Stimulated activated CD4-positive, alpha-beta T cell treated with anti-CD3 and anti-CD28 coated beads, Interleukin-4, amount 100 ng/mL, for 24 hours (primary cell): ENCODE measurements at places on chromosomes 4 and X.

DNA sequence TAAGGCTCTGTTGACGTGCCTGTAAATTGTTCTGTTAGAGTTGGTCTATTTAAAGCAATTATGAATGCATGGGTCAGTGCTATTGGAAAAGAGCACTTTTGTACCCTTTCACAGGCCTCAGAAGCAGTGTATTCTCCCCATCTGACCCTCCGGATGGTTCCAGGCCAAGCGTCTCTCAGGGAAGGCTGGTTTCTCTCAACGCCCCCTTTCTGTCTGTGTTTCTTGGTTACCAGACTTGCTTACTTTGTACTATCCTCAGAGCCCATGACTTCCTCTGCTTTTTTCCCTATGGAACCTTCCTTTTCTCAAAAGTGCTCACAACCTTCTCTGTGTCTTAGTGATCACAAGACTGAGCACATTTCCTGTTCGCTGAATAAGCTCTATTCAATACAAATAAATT, 559.3 kb upstream of the ZFP42 start:
- DNase-seq: no peak

DNA sequence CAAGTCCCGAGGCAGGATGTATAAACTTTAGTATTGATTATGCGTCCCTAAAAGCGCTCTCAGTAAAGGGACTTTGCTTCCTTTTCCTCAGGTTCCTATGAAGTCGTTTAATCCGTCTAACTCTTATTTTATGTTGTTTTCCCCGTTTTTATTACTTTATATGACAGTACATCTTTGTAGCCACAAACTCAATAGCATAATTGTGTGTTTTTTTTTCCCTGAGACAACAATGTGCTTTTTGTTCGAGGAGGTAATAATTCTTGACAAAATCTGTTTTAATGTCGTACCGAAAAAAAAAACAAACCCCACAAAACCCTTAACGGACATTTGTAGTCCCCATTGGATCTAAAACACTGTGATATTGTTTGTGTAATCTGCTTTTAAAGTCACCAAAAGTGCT, 17.9 kb upstream of the PPP2R3B start:
- DNase-seq: no peak

DNA sequence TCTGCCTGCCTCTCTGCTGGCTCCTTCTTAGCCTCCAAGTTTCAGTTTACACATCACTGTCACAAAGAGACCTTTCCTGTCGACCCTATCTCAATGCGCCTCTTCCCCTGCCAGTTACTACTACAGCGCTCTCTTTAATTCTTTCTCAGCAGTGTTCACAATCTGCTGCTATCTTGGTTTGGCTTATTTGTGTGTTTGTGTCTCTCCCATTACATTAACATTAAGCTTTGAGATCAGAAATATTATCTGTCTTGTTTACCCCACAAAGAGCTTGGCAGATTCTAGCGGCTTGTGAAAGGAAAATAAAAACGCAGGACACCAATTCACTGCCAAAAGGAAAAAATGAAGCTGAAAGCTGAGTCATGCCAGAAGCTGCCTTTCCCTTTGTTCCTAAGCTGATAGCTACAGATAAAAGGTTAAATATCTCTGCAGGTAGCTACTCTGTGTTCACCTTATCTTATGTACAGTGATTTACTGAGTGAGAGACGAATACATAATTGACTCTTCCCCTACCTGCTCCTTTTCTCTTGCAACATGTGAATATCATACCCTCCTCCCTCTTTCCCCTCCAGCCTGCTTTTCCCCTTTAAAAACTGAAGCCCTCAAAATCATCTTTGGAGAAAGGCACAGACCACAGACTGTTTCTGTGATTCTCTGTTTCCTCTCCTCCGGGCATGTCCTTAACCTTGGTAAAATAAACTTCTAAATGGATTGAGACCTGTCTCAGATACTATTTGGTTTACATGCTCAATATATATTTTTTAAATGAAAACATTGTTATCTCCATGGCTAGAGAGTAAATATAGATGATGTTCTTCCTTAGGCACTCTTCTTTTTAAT, 19.3 kb upstream of the SLC9A7 start:
- DNase-seq: no peak

- no peak for DNase-seq
Observed at GRCh38 chr4:3402491-3403347, 39.0 kb upstream of the HGFAC start.

- DNase-seq: no peak
Observed at GRCh38 chr4:38223306-38223705, 263.1 kb downstream of the PTTG2 start.

DNA sequence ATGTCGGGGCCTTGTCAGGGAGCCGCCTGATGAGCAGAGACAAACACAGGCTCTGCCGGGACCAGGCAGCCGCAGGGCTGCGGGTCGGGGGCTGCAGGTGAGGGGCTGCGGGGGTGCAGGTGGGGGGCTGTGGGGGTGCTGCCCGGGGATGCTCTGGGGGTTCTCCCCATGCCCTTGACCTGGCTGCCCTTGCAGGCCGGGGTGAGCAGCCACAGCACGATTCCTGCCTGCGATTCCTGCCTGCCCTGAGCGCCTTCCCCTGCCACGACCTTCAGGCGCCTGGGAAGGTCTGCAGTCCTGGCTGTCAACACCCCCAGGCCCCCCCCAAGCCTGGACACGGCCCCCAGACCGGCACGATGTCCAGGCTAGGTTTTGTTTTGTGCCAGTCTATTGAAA, 106.3 kb downstream of the FAM53A start:
- no peak for DNase-seq

- no peak for DNase-seq
Observed at GRCh38 chrX:10702031-10702430, 81.6 kb upstream of the MID1 start.

GRCh38 chr4:133464311-133464710, 315.2 kb downstream of the PCDH10 start:
- no peak for DNase-seq

GRCh38 chr4:11182586-11183355, 245.9 kb downstream of the HS3ST1 start:
- no peak for DNase-seq

GRCh38 chrX:103330681-103331288, 746 bp downstream of the TCEAL7 start:
- no peak for DNase-seq

DNA sequence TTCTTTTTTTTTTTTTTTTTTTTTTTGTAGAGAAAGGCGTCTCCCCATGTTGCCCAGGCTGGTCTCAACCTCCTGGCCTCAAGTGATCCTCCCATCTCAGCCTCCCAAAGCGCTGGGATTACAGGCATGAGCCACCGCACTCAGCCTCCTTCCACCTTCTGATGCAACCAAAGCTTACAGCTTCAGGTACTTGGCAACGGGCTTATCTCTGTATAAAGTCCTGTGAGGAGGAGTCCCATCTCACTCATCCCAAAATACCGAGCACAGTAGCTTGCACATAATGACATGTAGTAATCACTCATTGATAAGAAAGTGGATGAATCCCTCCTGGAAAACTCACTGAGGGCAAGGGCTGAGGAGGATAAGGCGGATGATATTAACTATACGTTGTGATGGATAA, 19.1 kb downstream of the IRF2 start:
- no peak for DNase-seq

DNA sequence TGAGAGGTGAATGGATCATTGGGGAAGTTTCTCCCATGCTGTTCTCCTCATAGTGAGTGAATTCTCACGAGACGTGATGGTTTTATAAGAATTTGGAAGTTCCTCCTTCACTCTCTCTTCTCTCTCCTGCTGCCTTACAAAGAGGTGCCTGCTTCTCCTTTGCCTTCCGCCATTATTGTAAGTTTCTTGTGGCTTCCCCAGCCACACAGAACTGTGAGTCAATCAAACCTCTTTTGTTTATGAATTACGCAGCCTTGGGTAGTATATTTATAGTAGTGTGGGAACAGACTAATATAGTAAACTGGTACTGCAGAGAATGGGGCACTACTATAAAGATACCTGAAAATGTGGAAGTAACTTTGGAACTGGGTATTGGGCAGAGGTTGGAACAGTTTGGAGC, 7.8 kb upstream of the CTAG2 start:
- DNase-seq: no peak

DNA sequence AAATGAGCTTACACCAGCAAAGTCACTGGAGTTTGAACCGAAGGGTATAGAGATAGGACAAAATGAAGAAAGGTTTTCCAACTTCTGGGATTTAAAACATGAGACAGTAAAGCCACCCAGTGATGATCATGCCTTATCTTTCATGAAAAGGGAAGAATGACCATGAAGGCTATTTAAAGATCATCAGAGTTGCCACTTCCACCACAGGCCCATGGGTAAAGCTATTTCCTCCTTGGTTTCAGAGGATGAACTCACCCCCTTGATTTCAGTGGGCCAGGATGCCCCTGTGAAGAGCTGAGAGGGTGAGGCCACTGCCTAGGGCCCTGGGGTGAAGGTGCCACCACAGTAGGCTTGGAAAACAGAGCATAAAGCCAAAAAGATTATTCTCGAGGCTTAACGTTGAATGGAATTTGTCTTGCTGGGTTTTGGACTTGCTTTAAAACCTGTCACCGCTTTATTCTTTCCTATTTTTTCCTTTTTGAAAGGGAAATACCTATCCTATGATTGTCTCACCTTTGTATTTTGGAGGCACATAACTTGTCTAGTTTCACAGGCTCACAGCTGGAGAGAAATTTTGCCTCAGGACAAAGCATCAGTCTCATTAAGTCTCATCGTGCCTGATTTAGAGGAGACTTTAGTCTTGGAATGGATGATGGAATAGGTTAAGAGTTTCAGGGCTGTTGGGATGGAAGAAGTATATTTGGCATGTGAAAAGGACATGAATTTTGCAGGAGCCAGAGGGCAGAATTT, 254.0 kb downstream of the SNCA start:
- no peak for DNase-seq

DNA sequence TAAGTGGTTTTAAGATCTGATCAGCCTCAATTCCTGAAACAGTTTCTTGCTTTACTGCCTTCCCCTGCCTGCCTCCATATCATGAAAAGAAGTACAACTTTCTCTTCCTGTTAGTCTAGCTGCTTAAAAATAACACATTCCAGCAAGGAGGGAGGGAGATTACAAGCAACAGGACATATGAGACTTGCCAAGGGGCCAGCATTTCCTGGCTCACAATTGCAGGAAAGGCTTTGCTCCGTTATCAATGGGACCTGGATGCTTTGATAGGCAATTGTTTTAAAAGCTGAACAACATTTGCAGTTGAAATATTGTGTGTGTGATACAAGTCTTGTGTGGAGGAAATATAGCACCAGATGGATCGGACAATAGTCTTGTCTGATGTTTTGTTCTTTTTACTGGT, 425.0 kb downstream of the FAT4 start:
- DNase-seq: no peak

DNA sequence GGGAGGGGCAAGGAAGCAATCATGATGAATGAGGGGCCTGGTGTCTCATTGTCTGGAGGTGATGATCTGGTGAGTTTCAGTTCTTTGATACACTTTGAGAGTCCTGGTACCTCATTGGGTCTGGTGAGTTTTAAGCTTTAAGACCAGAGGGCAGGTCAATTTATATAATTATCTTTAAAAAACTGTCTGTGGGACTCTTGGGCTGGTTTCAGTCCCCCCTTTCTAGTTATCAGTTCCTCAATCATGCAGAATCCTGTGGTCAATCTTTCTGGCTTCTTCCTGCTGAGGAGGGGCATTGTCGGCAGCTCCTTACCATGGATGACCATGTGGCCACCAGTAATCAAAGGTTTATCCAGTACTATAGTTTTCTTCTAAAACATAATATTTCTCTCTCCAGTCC, 789.1 kb downstream of the PCDH18 start:
- DNase-seq: no peak

- DNase-seq: no peak
Observed at GRCh38 chrX:110060846-110061537, 58.1 kb downstream of the TMEM164 start.

GRCh38 chr4:110049951-110050925, 137.6 kb downstream of the EGF start:
- peak; percentile 57 for DNase-seq

DNA sequence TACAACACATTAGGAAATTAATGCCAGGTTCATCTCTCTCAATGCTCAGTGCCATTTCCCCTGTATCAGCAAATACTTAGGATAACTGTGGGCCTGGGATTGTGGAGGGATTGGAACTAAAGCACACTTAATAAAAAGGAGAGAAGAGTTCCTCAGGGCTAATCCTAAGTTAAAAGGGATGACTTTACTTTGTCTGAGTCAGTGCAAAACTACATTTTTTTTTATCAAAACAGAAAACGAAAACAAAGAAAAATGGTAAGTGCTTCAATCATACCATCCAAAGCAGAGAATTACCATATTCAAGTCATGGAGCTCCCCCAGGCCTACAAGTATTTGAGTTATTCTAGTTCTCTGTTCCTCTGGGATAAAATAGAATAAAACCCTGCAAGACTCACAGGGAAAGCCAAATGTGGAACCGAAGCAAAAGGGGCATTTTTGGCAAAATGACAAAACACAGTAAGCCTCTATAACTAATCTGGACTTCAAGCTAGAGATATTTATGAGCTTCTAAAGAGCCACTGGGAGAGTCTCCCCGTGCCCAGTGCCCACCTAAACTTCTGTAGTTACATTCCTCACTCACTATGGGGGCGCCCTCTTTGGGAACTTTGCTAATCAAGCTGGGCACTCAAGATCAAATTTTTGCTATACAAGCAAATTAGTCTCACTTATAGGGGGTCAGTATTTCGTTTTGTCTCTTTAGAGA, 53.4 kb downstream of the PALLD start:
- no peak for DNase-seq

DNA sequence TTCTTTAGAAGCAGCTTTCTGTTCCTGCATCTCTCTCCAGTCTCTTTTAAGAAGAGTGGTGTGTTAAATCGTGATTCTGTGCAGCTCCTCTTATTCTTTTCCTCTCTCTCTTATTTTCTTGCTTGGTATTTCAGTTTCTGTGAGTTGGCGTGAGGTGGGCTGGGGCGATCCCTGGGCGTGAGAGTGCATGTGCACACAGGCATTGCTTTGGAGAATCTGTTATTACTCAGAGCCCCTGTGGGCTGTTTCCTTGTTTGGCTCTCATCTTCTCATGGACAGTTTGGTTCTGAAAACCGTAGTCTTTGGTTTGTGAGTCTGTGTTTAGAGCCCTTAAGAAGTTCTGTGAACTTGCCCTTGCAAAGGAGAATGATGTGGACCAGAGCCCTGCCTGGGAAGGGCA, 97.2 kb upstream of the CLNK start:
- no peak for DNase-seq

DNA sequence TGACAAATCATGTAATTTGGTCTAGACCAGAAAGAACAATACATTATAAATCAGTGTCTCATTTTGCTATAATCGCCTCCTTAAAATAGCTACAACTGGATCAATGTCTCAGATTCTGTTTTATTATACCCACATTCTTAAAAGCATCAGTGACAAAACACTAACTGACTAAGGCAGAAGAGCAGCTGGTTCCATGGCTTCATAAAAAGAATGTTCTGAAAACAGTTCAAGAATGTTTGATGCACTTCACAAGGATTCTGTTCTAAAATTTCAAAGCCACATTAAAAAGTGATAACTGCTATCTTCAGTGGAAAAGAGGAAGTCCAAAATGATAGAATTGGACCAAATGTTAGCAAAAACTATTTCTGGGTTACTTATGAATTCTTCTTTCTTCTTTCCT, 69.8 kb downstream of the COL25A1 start:
- no peak for DNase-seq
